Muscle of leg (tissue), 16 donors: ENCODE measurements at places on chromosomes 4 and X. TPM values are rescaled to one million over a fixed set of nuclear protein-coding genes. Genes with fewer than 3 reads are reported as not detected.

The CPZ gene
- 18.4 TPM for total RNA-seq

The FHDC1 gene
- 3.6 TPM for total RNA-seq

The CSAG1 gene
- total RNA-seq, result not detected

The TMEM47 gene
- 63.6 TPM for total RNA-seq

The YY2 gene
- total RNA-seq, result 0.93 TPM

The SPANXB1 gene
- not detected for total RNA-seq

The NCAPG gene
- total RNA-seq, result 13.6 TPM

The USP17L26 gene
- not detected for total RNA-seq

The XAGE3 gene
- 0.18 TPM for total RNA-seq

The FAM9B gene
- not detected for total RNA-seq

The MAGEH1 gene
- 63.6 TPM for total RNA-seq

The SYP gene
- 1.2 TPM for total RNA-seq

The GUF1 gene
- 16.8 TPM for total RNA-seq

The FGFR3 gene
- 0.89 TPM for total RNA-seq

The UGT2A2 gene
- total RNA-seq, result 0.09 TPM

The C1GALT1C1 gene
- 15.6 TPM for total RNA-seq

The TLR10 gene
- 0.27 TPM for total RNA-seq

The H2BW1 gene
- not detected for total RNA-seq

The FAM9C gene
- not detected for total RNA-seq

The HTR2C gene
- not detected for total RNA-seq
